Astrocyte (in vitro differentiated cells and primary cell): ENCODE measurements at places on chromosomes 2 and 18. TPM values are rescaled to one million over a fixed set of nuclear protein-coding genes. Genes with fewer than 3 reads are reported as not detected.

DNA sequence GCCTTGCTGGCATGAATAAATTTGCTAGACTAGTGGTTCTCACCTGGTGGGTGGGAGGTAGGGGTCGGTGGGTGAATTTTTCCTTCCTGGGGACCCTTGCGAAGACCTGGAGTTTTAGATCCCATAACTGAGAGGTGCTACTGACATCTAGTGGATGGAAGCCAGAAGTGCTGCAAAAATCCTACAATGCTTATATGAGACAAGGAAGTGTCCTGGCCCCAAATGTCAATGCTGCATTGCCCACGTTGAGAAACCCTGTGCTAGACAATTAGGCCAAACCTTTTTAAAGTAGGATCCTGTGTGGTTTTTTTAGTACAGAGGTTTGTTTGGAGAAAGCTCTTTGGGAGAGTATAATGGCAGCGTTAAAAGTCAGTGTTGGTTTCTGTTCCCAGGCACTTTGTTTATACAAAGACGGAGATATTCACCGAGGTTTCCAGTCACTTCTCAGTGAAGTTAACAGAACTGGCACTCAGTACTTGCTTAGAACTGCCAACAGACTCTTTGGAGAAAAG lies 9.6 kb downstream of the SERPINB8 start:
- peak overlapping the region; percentile 12 for H3K4me3 ChIP-seq
- no peaks in the 10 kb centered on the region for H3K27me3 ChIP-seq
- H3K36me3 ChIP-seq = peaks cover 21% of the 10 kb centered on the region
- H3K4me1 ChIP-seq = peaks cover 5% of the 10 kb centered on the region
- H3K27ac ChIP-seq = no peak overlapping the region

GRCh38 chr2:222972420-222972819 lies 79.6 kb upstream of the KCNE4 start:
- no peak for DNase-seq
- no peaks in the 10 kb centered on the region for H3K36me3 ChIP-seq
- H3K4me1 ChIP-seq = peaks cover 2% of the 10 kb centered on the region
- H3K4me3 ChIP-seq = no peak overlapping the region
- H3K27ac ChIP-seq = no peak overlapping the region
- H3K27me3 ChIP-seq = no peaks in the 10 kb centered on the region

DNA sequence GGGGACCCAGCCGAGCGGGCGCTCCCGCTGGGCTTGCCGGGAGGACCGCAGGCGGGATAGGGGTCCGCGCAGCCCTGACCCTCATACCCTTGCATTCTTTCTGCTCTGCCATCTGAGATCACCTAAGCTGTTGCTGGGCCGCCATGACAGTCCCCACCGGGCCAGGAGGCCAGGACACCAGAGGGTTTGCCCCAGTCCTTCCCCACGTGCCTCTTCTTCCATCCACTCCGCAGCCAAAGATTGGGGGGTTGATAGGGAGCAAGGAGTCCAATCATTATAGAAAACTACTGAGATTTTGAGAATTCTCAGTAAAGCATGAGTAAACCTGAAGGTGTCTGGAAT lies 453 bp upstream of the GRB14 start:
- no peak for DNase-seq
- H3K36me3 ChIP-seq = no peaks in the 10 kb centered on the region
- H3K27me3 ChIP-seq = no peaks in the 10 kb centered on the region

DNA sequence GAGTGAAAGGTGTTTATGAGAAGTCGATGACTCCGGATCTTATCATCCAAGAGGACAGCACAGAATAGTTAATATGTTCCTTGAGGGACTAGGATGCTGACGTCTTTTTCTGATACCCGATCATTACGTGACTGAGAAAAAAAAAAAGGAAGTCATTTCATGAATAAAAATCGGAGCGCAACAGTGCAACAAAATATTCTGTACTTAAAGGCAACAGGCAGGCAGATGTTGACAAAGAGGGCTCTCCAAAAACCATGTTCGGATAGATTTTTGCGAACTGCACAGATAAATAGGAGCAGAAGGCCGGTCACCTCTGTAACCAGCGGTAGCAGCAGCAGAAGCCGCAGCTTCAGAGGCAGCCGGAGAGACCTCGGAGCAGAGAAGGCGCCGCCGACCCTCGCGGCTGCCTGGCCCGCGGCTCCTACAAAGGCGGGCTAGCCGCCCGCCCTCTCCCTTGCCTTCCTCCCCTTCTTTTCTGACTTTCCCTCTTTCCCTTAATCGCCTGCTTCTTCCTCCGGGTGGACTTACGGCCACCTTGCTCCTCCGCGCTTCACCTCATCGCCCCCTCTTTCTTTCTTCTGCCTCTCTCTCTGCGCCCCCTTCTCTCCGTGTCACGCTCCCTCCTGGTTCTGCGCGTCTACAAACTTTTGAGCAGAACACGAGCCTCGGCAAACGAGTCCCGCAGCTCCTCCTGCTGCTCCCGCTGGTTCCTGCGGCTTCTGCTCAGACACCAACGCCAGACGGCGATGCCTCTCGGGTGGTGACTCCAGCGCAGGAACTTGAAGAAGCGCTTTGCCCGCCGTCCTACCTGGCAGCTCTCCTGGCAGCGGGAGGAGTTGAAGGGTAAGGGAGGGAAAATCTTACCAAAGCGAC lies at the start of gene ADCYAP1:
Gene ADCYAP1, plus strand, starts transcription at position 654 of the 873 bp plus-strand sequence. CDS start 516 bp downstream, outside the sequence.
- H3K27me3 ChIP-seq = peaks cover 81% of the 10 kb centered on the region
- H3K27ac ChIP-seq = no peak within 1 kb of the TSS
- no peak for DNase-seq
- H3K4me3 ChIP-seq = no peak within 1 kb of the TSS
- H3K36me3 ChIP-seq = no peaks in the 10 kb centered on the region

DNA sequence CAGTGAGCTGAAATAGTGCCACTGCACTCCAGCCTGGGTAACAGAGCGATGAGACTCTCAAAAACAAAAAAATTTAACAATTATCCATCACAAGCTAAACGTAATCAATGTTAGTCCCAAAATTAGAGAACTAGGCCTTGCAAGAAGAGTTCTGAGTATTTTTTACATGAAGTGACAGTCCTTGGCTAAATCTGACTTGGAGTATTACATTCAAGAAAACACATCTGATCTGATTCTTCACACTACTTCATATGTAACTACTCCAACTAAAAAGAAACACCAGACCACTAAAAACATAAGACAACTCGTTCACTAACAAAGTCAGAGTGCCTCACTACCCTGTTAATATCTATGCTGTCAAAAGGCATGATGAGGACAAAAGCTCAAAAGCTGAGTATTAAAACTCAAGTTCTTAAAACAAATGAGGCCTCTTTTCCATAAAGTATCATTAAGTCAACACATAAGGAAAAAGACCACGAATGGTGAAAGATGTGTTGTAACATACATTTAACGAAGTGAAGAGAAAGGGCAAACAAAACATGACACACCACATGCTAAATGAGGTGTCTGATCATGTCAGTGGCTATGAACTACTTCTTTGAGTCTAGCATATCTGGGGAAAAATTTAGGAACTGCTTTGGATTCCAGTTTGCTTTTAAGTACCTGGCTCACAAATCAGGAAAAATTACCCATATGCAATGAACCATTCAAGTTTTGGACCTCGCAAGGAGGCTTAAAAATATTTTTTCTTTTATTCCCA lies 42.4 kb downstream of the TRIP12 start:
- no peaks in the 10 kb centered on the region for H3K4me1 ChIP-seq
- no peak overlapping the region for H3K27ac ChIP-seq

DNA sequence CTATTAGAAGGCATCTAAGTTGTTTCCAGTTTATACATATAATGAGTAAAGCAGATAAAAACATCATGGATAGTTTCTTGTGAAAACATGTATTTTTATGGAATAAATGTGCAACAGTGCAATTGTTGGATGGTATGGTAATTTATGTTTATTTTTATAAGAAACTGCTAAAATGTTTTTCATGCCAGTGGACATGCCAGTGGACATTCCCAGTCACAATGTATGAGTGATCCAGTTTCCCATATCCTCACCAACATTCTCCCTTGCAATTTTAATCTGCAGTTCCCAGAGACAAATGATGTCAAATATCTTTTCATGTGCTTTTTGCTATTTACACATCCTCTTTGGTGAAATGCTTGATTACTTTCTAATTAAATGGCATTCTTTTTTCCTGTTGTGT lies 818.6 kb downstream of the SUCLG1 start:
- H3K27ac ChIP-seq = no peak overlapping the region
- no peak overlapping the region for H3K4me3 ChIP-seq
- no peak for DNase-seq
- no peaks in the 10 kb centered on the region for H3K4me1 ChIP-seq
- H3K36me3 ChIP-seq = no peaks in the 10 kb centered on the region

DNA sequence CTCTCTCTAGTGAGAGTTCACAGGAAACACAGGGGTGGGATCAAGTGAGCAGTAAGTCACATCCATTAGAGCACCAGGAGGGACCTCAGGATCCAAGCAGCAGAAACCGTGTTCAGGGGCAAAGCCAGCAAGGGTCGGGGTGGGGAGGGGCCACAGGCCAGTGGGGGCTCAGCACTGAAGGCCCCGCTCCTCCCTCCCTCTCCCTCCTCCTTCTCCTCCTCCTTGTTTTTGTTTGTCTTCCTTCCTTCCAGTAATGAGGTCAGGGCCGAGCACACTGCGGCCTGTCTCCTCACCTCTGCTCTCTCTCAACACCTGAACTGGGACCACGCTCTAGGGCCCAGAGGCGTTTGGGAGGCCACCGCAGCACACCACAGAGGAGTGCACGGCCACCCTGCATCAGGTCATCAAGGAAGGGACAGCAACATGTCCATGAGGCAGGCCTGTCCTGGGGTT lies 20.9 kb downstream of the MTERF4 start:
- no peaks in the 10 kb centered on the region for H3K36me3 ChIP-seq
- no peak overlapping the region for H3K27ac ChIP-seq
- H3K4me1 ChIP-seq = no peaks in the 10 kb centered on the region
- no peak for DNase-seq
- H3K27me3 ChIP-seq = no peaks in the 10 kb centered on the region

DNA sequence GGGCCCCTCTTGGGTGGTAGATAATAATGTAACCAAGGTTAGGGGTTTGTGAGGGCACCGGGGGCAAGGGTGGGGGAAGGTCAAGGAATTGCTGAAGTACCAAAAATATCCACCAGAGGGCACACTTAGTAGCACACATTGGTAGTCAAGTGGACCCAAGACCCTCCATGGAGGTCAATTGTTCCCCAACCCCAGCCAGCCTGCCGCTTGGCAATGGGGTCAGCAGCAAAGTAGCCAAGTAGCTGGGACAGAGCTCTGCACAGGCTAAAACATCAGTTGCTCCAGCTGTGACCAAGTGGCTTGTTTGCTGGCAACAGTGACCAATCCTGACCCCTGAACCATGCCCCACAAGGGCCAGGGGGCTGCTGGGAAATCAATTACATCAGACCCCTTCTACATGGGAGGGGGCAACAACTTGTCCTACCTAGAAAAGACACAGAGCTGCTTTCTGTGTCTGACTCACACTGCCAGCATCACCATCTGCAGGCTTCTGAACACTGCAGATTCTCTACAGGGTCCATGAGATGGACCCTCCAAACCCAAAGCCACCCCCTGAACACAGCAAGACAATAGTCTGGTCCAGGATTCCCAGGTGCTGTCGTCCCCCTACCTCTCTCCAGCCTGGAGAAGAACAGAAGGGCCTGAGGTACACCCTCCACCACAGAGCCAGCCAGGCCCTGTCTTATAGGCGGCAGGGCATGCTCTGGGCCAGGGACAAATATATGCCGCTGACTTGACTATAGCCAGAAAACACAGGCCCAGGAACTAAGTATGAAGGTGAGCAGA lies 76.0 kb downstream of the EMX1 start:
- no peak overlapping the region for H3K4me3 ChIP-seq
- H3K27me3 ChIP-seq = no peaks in the 10 kb centered on the region
- H3K4me1 ChIP-seq = peaks cover 2% of the 10 kb centered on the region
- DNase-seq = no peak
- H3K36me3 ChIP-seq = no peaks in the 10 kb centered on the region

DNA sequence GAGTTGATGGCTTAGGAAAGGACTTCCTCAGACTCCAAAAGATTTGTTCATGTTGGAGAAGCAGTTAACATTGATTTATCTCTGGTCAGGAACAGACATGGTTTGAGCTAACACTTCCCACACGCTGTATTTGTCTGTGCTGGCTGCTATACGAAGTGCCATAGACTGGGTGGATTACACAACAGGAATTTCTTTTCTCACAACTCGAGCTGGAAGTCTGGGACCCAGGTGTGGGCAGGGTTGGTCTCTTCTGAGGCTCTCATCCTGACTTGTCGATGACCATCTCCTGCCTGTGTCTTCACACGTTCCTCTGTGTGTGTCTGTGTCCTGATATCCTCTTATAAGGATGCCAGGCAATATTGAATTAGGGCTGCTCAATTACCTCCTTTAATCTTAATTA lies 163.4 kb upstream of the BCL2L11 start:
- no peaks in the 10 kb centered on the region for H3K36me3 ChIP-seq
- no peak overlapping the region for H3K4me3 ChIP-seq
- H3K27me3 ChIP-seq = peaks cover 5% of the 10 kb centered on the region

DNA sequence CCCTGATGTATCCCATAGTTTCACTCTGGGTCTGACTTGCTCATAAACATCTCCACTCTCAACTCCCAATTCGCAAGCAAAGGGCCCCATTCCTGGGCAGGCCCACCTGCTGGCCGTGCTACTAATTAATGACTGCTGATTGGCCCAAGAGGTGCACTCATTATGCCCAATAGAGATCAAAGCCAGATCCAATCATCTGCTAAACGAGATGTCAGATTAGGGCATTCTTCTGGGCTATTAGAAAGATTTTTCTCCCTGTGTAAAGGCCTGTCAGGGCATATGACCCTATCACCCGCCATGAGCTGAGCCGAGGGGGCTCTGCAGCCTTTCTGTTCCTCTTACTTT lies 103.4 kb upstream of the HAAO start:
- H3K4me1 ChIP-seq = peaks cover 3% of the 10 kb centered on the region
- H3K4me3 ChIP-seq = no peak overlapping the region
- H3K27ac ChIP-seq = no peak overlapping the region
- no peak for DNase-seq
- H3K27me3 ChIP-seq = no peaks in the 10 kb centered on the region

GRCh38 chr2:238339814-238340213 lies 19.5 kb downstream of the TRAF3IP1 start:
- no peaks in the 10 kb centered on the region for H3K27me3 ChIP-seq
- no peaks in the 10 kb centered on the region for H3K4me1 ChIP-seq
- H3K27ac ChIP-seq = no peak overlapping the region
- H3K36me3 ChIP-seq = peaks cover 6% of the 10 kb centered on the region

- no peaks in the 10 kb centered on the region for H3K27me3 ChIP-seq
- H3K27ac ChIP-seq = no peak overlapping the region
- no peak overlapping the region for H3K4me3 ChIP-seq
- DNase-seq = no peak
- H3K36me3 ChIP-seq = no peaks in the 10 kb centered on the region
Observed at GRCh38 chr2:106866641-106867040, 19.3 kb downstream of the ST6GAL2 start.

GRCh38 chr2:69345434-69345833 lies 41.6 kb downstream of the GFPT1 start:
- H3K27ac ChIP-seq = no peak overlapping the region
- peaks cover 76% of the 10 kb centered on the region for H3K36me3 ChIP-seq
- H3K27me3 ChIP-seq = no peaks in the 10 kb centered on the region
- H3K4me3 ChIP-seq = no peak overlapping the region

MDH1B gene
- 1.8 and 1.9 TPM in 2 replicates for total RNA-seq

SP3 gene
- 58.8 and 59.6 TPM in 2 replicates for total RNA-seq

CLEC4F gene
- not detected in 2 replicates for total RNA-seq

MATN3 gene
- 11.4 and 13.3 TPM in 2 replicates for total RNA-seq

RUFY4 gene
- not detected in 2 replicates for total RNA-seq
